ENCODE measurements at places on chromosomes 5 and 9.

DNA sequence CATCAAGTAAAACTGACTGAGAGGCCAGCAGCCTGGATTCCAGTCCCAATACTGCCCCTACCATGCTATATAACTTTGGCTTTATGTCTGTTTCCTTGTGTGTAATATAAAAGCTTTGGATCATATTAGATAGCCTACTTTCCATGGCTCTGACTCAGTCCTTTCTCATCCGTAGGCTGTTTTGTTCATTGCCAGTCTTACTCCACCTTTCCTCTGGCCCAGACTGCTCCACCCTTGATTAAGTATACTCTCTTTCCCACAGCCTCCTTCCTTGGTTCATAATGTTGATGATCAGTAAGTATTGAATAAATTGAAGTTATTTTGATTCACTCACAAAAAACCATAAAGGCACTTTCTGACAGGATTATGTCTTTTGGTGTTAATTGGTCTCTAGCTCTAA, 1.5 kb upstream of the MRPS30 start:
- DNase-seq: peak; percentile 61

GRCh38 chr5:107799306-107799705, 128.6 kb upstream of the EFNA5 start:
- no peak for DNase-seq

- peak; percentile 23 for DNase-seq
Observed at GRCh38 chr5:158380661-158381060, 521.7 kb upstream of the CLINT1 start.

GRCh38 chr9:63728287-63728686, 1556.7 kb downstream of the FOXD4L5 start:
- no peak for DNase-seq

- peak; percentile 15 for DNase-seq
Observed at GRCh38 chr5:125002727-125003598, 256.5 kb upstream of the ZNF608 start.
